Caki2 (cell line): ENCODE measurements at places on chromosomes 5 and 9. TPM values are rescaled to one million over a fixed set of nuclear protein-coding genes. Genes with fewer than 3 reads are reported as not detected.

GRCh38 chr9:99592834-99593574 is 228.7 kb upstream of the NR4A3 start:
- DNase-seq, result no peak

GRCh38 chr5:180620014-180620413 is 28.7 kb upstream of the SCGB3A1 start:
- no peak for DNase-seq

GRCh38 chr9:134516464-134516863 is 125.1 kb upstream of the COL5A1 start:
- DNase-seq, result no peak

GRCh38 chr9:71826279-71826678 is 58.0 kb upstream of the CEMIP2 start:
- DNase-seq, result peak; percentile 30

GRCh38 chr5:15791859-15792258 is 291.9 kb downstream of the FBXL7 start:
- DNase-seq, result no peak

GRCh38 chr9:38371495-38371894 is 21.0 kb upstream of the ALDH1B1 start:
- no peak for DNase-seq

DNA sequence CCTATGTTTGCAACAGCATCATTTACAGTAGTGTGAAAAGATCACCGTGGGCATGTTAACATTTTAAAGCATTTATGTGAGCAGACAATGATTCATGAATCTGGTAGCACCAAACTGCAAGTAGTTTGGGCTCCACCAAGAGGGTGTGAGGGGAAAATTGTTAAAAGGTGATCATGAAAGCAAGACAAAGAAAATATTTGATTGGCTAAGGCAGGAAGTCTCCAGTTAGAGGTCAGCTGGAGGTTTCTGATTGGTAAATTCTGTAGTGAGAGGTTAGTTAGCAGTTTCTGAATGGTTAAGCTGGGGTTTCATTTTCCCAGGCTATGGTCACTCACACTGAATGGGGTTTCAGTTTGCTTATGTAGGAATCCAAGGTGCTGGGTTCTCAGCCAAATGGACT is 13.5 kb upstream of the DRD1 start:
- peak; percentile 57 for DNase-seq

- no peak for DNase-seq
Measured at GRCh38 chr5:126395198-126395597, 28.0 kb upstream of the GRAMD2B start.

- DNase-seq, result peak; percentile 37
Measured at GRCh38 chr9:96818533-96818932, 35.8 kb downstream of the ZNF782 start.

DNA sequence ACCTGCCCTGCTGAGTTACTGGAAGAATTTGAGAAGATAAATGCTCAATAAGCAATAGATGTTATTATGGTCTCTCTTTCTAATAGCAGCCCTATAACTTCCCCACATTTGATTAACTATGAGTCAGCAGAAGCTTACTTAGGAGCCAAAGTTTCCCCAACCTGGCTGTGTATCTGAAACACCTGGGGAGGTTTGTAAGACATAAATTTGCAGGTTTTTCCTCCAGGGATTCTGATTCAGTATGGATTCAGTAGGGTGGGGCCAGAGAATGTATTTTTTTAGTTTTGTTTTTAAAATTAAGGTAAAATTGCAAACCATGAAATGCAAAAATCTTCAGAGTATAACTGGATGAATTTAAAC is 44.9 kb upstream of the GNPDA1 start:
- no peak for DNase-seq

DNA sequence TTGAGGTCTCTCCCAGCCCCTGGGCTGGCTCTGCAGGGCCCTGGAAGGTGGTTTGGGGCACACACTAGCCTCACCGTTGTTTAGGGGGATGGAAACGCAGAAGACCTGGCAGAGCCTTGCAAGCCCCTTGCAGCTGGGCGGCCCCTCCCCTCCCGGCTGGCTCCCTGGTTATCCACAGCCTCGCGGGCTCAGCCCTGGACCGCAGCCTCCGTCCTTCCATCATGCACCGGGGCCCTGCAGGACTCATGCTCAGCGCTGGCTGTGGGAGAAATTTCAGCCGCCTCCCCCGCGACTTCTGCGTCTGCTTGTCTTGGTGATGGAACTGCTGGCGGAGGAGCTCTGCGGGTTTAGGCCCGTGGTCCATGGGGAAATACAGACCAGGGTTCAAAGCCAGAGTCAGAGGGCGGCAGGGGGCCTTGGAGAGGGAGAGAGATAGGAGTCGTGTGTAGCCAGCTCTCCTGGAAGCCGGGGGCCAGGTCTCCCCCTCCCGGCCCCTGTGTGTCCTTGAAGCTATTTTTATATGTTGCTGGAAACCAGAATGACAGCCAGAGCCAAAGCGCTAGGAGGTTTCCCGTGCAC is 75.8 kb upstream of the IER5L start:
- no peak for DNase-seq

DNA sequence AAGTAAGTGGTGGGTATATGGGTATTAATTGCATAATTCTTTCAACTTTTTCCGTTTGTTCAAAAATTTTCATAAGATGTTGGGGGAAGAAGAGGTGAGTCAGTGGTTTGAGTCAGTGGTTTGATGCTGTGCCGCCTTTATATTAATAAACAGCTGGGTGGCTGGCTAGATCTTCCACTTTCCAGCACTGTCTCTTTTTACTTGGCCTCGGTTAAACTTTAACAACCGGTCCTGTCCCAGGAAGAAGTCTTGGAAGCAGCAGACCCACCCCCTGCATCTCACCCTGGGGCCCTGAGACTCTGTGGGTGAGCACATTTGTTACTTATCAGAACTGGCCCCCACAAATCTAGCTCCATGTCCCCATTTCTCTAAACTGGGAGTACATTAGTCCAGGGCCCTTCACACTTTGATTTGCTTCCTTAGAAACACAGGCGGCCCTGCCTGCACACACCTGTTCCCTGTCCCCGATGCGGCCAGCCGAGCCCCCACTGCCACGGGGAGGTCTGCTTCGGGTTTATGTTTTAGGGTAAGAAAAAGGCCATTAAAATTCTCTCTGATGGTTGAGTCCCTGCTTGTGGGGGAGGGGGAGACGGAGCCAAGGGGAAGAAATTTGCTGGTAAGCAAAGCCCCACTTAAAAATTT is 90.7 kb downstream of the PTCH1 start:
- DNase-seq, result peak; percentile 73

- DNase-seq, result no peak
Measured at GRCh38 chr9:129275626-129276247, 97.7 kb upstream of the IER5L start.

DNA sequence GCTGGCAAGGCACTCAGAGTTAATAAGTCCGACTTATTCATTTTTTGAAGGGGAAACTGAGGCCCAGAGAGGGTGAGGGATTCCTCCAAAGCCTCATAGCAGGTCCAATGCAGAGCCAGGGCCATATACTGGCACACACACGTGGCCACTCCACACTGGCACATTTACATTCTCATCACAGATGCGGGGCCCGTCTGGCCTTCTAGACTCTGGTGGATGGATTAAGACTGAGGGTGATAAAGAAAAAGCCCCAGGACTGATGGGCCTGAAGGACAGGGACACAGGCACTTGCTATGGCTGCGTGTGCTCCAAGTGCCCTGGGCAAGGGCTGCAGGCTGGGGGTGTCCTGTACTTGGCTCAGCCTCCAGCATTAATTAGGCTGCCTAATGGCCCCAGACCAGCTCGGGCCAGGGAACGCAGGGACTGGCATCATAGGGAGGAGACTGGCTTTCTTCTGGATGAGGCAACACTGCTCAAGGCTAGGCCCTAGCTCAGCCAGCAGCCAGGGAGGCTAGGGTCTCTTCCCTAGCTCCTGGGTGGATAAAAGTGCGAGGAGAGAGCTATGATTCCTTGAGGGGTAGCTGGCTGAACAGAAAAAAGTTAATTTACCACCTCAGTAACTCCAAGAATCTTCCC is 28.5 kb upstream of the CSF1R start:
- DNase-seq, result no peak

GRCh38 chr5:135139381-135140134 is 105.5 kb upstream of the PITX1 start:
- peak; percentile 45 for DNase-seq

DNA sequence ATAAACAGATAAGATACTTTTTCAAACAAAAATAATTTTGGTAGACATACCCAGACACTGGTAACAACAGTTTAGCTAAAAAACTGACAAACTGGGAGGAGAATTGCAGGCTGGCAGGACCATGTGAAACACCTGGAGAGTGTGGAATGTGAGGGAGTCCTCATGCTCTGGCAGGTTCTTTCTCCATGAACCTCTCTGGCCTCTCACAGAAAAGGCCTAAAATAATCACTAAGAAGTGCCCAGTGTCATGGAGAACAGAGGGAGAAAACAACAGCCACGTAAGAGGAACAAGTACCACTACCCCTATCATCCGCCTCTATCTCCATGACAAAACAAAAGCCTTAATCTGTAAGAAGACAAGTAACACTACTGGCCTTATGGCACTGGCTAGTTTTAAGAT is 1227.5 kb upstream of the CDH9 start:
- DNase-seq, result no peak

DNA sequence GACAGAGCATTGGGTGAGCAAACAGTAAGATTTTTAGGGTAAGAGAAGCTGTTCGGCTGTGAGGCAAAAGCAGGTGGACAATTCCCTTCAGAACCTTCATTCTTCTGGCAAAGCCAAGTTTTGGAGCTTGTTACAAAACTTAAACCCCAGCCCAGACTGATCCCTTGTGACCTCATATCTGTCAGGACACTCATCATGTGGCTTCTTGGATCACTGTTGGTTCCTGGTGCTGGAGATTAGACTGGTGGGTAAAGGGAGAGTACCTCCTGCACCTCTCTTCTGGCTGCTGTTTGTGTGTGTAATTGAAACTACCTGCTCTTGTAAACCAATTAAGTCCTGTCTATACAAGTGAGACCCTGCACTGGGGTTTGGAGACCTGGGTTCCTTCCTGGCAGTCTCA is 21.0 kb downstream of the LARP1 start:
- no peak for DNase-seq

GRCh38 chr5:80216753-80217596 is 38.9 kb downstream of the SERINC5 start:
- DNase-seq, result no peak

- no peak for DNase-seq
Measured at GRCh38 chr5:131418846-131419245, 155.0 kb downstream of the CDC42SE2 start.

- DNase-seq, result no peak
Measured at GRCh38 chr9:116075191-116075590, 78.4 kb upstream of the PAPPA start.

GRCh38 chr5:66171349-66172344 is 27.5 kb downstream of the SREK1 start:
- peak; percentile 8 for DNase-seq

DNA sequence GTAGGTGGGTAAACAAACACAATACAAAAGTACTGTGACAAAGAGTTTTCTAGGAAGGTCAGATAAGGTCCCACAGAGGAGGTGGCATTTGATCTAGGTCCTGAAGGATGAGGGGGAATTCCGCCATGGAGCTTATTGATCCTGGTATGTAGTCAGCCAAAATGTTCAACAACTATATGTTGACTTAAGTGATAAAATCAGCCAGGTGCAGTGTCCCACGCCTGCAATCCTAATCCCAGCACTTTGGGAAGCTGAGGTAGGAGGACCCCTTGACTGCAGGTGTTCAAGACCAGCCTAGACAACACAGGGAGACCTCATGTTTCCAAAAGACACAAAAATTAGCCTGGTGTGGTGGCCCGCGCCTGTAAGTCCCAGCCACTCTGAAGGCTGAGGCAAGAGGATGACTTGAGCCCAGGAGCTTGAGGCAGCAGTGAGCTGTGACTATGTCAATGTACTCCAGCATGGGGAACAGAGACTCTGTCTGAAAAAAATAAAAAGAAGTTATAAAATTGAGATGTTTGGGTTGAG is 46.4 kb upstream of the PLIN2 start:
- DNase-seq, result no peak

GRCh38 chr9:1469996-1470395 is 419.8 kb downstream of the DMRT2 start:
- no peak for DNase-seq

DNA sequence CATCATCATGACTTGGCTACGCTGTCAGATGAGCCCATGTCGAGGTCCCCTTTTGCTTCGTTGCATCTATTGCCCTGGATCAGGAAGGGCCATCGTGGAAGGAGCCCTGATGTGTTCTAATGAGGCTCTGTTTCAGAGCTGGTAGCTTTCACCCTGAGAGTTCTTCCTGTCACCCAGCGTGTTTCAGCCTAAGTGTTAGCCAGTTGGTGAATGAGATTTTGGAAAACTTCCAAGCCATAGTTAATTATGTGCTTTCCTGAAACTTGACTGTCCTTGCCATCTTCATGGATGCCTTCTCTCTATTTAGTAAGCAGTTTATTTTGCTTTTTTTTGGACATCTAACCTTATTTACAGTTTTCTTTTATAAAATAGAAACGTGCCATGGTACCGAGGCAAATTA is 1695.4 kb upstream of the WWC1 start:
- no peak for DNase-seq

GRCh38 chr9:135850737-135851136 is 56.6 kb downstream of the CAMSAP1 start:
- peak; percentile 7 for DNase-seq

GRCh38 chr5:181173027-181173419 is 25.6 kb downstream of the OR2V2 start:
- no peak for DNase-seq

- DNase-seq, result no peak
Measured at GRCh38 chr9:76425677-76426453, 31.6 kb upstream of the RFK start.

- DNase-seq, result no peak
Measured at GRCh38 chr5:122126756-122127321, 2.5 kb upstream of the ZNF474 start.

- no peak for DNase-seq
Measured at GRCh38 chr5:129124608-129125007, 30.1 kb downstream of the ISOC1 start.

The LRRTM2 gene
- not detected in 2 replicates for total RNA-seq

The ENHO gene
- 4.0 TPM in 1 of 2 replicates, not detected in the other for total RNA-seq

The MED27 gene
- total RNA-seq, result 31.9 and 72.8 TPM in 2 replicates

The TAS2R1 gene
- not detected in 2 replicates for total RNA-seq

The CMYA5 gene
- total RNA-seq, result 0.03 TPM in 1 of 2 replicates, not detected in the other

The AK8 gene
- total RNA-seq, result 0.58 and 2.6 TPM in 2 replicates

The CXXC5 gene
- 71.9 and 96.8 TPM in 2 replicates for total RNA-seq

The ITK gene
- total RNA-seq, result not detected in 2 replicates

The LAMC3 gene
- 9.6 and 15.2 TPM in 2 replicates for total RNA-seq

The NR4A3 gene
- not detected in 2 replicates for total RNA-seq

The FBP2 gene
- total RNA-seq, result not detected in 2 replicates

The CORO2A gene
- total RNA-seq, result 2.0 and 2.3 TPM in 2 replicates

The ARL10 gene
- total RNA-seq, result not detected in 2 replicates

The ZNF483 gene
- total RNA-seq, result 0.96 and 3.1 TPM in 2 replicates

The LECT2 gene
- total RNA-seq, result not detected in 2 replicates

The PCDHB10 gene
- 0.41 and 1.2 TPM in 2 replicates for total RNA-seq
